IPS DF 6.9 (cell line): ENCODE measurements at places on chromosomes 16 and 17.

DNA sequence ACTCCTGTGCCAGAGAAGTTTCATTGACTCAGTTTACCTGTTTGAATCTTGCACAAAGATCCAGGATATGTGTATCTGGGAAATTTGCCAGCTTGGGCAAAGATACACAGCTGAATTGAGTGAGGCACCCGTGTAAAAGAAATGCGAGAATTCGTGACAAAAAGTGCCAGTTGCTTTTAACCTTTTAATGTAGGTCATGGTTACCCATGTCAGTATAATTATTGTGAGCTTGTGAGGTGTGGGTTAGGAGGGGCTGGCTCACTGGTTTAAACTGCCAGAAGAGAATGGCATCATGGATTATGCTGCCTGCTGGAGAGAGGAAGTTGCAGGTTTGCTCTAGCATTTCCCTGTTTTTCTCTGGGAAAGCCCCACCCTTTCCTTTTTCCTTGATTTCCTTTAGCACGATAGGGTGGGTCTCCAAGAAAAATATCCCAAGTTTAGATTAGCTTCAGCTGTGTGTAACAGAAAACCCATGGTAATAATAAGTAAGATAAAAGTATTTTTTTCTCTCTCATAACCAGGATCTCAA is 24.8 kb upstream of the NDRG4 start:
- DNase-seq = no peak

DNA sequence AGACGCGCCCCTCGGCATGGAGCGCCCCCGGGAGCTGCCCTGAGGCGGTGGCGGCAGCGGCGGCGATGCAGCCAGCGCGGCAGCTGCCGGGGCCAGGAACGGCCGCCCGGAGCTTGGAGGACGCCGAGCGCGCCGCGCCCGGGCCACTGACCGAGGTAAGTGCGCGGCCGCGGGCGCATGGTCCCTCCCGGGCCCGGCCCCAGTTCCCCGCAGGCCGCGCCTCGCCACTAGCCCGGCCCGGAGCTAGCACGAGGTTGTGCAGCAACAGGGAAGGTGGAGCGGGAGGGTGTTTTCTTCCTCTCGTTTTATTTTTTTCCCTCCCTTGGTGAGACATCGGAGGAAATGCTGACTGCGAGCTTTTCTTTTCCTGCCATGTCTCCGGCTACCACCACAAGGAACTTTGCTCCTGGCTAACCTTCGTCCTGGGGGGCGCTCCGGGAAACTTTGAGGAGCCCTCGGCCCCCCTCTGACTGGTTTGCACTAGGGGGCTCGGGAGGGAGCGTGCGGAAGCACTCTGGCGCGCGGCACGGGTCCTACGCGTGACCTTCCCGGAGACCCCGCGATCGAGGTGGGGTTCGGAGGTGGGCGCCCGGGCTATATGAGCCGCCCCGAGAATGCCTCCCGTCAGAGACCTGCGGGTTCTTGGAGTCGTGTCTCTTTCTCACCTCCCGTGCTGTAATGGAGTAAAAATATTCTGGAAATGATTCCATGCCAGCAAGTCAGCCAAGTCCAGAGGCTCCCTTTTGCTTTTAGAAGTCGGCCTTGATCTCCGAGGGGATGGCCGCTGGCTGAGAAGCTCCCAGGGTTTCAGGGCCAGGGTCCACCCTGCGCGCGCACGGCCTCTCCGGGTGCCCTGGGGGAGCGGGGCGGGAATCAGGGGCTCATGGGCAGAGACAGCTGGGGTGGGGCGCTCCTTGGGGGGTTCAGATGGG is 868 bp downstream of the KCNJ12 start:
- no peak for DNase-seq

- DNase-seq = no peak
Observed at GRCh38 chr16:11089504-11090124, 145.2 kb downstream of the CLEC16A start.

DNA sequence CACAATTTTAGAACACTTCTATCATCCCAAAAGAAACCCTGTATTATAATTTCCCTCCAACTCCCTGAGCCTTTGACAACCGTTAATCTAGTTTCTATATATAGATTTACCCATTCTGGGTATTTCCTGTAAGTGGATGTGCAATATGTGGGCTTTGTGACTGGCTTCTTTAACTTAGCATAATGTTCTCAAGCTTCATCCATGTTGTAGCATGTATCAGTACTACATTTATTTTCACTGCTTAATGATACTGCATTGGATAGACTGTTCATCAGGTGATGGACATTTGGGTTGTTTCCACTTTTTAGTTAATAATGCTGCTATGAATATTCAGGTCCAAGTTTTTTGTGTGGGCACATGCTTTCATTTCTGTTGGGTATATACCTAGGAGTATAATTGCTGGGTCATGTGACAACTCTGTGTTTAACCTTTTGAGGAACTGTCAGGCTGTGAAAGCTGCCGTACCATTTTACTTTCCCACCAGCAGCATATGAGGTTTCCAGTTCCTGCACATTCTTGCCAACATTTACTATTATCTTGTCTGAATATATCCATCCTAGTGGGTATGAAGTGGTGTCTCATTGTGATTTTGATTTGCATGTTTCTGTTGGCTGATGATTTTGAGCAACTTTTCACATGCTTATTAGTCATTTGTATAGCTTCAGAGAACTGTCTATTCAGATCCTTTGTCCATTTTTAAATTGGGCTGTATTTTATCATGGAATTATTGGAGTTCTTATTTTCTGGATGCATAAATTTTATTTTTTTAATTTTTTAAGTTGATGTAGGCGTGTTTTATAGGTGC is 16.4 kb downstream of the REXO5 start:
- no peak for DNase-seq

DNA sequence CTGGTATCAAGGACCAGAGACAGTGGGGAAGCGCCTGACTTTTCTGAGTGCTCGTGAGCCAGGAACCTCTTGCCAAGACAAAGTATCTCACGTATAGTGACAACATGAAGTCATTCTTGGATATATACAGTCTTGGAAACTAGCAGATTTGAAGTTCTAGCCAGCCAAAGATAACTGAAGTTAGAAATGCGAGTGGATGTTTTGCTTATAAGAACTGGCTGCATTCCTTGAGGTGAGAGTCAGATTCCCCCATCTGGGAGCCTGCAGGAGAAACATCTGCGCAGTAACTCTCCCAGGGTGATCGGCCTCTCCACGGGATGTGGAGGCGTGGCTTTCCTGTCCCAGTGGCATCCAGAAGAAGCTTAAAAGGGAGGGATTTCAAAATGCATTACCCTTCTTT is 89.8 kb downstream of the SHISA6 start:
- peak; percentile 52 for DNase-seq

DNA sequence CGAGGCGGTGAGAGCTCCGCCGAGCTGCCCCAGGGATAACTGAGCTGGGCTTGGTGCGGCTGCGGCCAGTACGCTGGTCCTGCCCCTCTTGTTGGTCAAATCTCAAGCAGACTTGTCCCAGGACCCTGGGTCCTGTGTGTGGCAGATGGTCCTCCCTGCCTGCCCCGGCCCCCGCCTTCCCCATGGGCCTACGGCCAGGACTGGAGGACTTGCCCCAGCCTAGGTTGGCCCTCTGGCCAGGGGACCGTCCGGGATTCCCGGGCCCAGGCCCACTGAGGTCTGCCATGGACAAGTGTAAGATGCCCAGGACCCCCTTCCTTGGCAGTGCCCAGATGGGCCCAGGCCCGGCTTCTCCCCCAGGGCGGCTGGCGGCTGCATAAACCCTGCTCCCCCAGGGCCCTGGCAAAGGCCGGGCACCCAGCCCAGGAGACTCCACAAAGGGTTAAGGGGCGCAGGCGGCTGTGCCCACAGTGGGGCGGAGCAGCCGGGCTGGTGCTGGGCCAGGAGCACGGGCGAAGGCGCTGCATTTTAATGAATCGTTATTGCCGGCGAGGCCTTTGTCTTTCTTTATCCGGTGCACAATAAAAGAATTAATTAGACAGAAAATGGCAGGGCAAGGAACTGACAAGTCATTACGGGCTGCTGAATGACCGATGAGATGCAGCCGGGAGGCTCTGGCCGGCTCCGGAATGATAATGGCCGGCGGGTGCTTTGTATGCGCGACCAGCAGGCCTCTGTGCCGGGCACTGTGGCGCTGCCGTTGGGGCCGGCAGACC is 9.1 kb downstream of the SOX8 start:
- no peak for DNase-seq

DNA sequence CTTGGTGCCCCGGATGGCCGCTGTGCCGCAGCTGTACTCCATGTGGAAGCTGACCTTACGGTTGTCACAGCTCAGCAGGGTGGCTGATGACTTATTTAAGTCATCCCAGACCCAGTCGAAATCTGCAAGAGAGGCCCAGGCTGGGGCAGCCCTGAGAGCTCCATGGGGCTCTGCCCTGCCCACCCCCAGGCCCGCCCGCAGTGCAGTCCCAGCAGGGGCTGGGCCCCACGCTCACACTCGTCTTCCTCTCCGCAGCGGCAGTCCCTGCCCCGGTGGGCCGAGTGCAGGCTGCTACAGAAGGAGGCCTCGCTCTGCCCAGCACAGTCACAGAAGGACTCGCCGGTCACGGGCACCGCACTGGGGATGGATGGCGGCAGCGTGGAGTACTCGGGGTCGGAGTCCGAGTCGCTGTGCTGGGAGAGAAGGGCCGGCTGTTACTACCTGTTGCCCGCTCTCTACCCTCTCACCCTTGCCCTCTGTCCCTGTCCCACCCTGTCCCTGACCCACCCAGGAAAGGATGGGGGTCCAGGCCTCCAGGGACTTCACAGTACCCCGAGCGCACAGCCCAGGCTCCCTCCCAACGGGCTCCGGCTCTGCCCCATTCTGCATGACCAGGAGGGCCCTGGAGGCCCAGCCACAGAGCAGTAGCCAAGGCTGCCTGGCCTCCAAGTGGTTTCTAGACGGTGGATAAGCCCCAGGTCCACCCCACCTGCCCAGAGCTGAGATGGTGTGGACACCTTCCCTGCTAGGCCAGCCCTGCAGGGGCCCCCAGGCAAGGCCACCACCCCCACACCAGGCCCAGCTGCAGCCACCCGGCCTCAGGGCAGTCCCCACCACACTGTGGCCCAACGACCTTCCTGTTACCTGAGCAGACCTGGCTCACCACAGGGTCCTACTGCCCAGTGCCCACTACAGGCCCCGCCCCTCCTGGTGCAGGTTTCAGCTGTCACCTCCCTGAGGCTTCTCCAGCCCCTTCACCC is 3.9 kb downstream of the SPSB3 start:
- no peak for DNase-seq

GRCh38 chr17:10871914-10872313 is 34.0 kb upstream of the PIRT start:
- DNase-seq = no peak

DNA sequence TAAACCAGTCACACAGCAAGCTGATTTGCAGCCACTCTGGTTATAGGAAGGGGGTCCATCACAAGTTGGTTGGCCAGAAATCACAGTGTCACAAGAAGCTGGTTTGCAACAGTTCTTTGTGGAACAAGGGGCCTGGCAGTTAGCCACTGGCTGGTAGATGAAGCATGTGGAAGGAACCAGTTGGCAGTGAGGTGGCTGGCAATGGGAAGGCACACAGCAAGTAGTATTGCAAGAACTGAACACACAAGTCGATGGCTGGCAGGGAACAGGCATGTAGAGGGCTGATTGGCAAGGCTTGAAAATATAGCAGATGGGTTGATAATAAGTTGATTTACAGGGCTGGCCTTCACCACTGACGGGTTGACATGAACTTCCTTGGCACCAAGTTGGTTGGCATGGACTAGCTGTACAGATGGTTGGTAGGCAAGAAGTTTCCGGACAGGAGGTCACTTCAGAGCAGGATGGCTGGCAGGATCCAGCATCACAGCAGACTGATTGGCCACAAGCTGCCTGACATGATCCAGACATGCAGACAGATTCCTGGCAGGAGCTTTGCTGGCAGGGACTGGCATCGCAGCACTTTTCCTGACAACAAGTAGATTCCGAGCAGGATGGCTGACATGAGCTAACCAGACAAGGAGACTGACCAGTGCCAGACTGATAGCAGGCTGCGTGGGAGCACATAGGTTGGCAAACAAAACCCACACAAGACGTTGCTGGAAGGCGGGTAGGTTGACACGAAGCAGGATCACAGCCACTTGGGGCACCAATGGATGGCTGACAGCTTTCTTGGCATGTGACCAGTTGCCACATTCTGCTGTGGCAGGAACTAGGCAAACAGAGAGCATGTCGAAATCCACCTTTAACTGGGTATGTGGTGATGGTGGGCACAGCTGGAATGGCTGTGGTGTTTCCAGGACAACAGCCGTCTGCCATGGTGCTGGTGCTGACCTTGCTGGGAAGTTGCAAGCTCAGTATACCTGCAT is at the start of gene KRTAP29-1:
TSS of gene KRTAP29-1 (minus strand) at position 936 of the 986 bp plus-strand sequence. CDS start at position 936, 0 bp downstream.
- DNase-seq = no peak

DNA sequence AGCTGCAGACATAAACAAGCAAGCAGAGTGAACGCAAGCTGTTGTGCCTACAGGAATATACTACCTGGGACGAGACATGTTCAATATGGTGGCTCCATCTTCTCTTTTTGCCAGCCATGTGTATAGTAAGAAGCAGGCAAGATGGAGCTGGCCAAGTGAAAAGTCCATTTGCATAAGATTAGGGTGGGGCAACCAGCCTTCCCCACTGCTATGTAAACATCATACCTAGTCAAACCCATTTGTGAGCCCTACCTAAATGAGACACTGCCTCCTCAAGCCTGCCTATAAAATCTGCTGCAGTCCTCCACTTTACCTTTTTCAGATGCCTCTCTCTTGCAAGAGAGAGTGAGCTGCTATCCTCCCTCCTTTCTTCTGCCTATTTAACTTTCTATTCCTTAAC is 370.1 kb upstream of the PMFBP1 start:
- DNase-seq = no peak

DNA sequence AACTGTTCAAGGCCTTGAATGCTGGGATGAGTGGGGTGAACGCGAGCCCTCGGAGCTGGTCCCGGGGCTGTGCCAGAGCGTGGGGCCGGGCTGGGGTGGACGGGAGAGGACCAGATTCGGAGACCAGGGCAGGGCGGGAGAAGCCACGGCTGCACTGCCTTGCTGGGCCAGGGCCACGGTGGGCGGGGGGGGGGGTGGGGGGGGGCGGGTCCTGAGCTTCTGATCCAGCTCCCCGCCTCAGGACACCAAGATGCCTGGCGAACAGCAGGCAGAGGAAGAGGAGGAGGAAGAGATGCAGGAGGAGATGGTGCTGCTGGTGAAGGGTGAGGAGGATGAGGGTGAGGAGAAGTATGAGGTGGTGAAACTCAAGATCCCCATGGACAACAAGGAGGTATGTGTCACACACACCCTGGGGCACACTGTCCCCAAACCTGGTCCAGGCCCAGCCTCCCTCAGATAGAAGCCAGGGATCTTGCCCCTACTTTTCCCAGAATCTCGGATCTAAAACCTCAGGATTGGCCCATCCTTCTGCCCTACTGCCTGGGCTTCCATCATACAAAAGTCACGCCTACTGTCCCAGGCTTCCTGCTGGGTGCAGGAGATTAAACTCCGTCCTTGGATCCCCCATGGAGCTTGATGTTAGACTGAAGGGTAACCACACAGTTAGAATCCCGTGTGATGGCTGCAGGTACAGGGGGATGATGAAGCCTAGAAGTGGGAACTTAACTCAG is 563 bp downstream of the ZNF771 start:
- no peak for DNase-seq

DNA sequence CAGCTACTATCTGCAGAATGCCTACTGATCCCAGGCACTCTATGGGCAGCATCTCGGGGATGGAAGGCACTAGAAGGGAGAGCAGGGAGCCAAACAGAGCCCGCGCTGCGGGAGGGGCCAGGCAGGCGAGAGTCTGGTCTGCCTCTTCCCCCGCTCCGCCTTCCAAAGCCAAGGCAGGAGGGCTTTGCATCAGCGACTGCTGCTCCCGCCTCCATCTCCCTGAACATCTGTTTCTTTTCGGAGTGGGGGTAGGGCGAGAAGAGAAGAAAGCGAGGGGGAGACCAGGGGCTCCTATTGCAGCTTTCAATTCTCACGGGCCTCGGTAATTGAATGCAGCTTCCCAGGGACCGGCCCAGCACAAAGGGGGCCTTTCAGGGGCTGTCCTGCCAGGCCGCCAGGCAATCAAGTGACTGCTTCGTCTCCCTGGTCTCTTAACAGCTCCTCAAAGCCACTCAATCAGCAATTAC is 31.4 kb upstream of the CDC42EP4 start:
- no peak for DNase-seq
